ENCODE measurements at places on chromosomes 6 and 20.

DNA sequence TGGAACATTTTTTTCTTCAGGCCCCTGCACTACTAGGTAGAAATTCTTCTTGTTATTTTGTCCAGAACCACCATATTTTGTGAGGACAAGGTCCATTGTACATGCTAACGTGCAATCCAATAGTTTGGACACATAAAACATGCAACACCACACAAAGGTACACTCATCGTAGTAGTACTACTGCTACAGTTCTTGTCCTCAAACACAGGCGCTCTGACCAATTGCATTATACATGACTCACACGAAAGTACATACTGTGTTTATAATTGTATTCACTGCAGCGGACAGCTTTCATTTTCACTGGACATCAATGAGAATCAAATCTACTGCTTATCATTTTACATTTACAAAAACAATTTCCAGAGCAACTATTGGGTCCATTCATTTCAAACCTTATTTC lies 15.3 kb upstream of the SMLR1 start:
- no peak for DNase-seq

DNA sequence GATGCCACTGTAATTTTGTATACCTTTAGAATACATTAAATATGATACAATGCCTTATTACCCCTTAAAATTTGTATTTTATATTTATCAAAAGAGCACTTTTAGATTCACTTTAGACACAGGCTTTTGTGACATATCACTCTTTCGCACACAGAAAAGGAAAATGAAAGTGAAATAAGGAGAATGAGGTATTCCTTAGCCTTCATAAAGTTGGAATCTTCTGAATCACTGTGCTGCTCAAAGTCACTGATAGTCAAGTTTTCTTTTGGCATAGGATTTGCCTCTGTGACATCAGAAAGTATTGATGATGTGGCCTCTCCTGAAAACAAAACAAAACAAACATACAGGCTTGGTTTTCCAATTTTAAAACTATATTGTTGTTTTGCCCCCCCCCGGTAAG lies 1097.1 kb downstream of the KIF16B start:
- no peak for DNase-seq

DNA sequence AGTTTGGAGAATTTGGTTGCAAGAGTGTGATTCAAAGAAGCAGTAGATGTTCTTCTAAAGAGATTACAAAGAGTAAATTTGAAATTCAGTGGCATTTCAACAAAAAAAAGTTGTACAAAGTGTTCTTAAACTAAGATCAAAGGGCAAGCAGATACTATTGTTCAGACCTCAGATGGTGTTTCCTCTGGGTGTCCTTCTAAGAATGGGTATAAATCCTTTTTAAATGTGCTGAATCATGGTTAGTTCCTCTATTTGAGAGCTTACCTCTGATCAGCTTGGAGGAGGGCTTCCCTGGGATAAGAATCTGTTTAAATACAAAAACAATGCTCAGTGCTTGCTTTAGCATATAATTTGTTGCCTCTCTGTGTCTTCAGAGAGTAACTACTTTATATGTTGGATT lies 6.3 kb downstream of the BMP6 start:
- no peak for DNase-seq

GRCh38 chr6:5659467-5659866 lies 347.3 kb downstream of the NRN1 start:
- DNase-seq = no peak

DNA sequence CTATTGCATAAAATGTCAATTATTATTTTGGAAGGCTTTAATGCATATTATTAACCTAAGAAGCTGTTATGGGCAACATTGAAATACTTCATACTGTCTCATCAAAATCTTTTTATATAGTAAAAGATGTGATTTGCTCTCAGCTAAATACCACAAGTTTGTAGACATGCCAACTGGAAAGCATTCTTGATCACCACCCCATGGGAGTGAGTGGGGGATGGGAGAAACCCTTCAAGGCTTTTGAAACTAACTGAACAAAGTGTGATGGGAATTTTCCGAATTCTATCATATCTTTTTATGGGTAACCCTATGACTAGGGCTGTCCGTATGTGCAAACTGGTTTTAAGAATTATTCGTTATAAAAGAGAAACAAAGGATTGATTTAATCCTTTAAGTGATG lies 377.3 kb upstream of the JAG1 start:
- no peak for DNase-seq

GRCh38 chr6:14088600-14089192 lies 28.9 kb upstream of the CD83 start:
- no peak for DNase-seq

DNA sequence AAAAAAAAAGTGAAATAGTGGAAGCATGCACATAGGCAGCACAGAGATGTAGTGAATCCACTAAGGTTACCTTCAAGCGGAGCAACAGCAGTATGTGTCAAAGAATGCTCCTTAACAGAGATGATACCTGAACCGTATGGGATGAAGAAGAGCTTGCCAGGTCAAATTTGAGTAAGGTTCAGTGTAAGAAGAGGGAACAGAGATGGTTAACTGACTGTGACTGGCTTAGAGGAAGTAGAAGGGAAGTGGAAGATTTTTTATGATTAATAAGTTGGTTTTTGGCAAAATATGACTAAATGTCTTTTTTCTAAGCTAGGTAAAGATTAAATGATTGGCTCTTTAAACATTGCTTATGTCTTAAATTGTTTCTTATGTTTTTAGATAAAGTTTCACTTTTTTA lies 52.6 kb upstream of the C20orf144 start:
- DNase-seq = no peak

GRCh38 chr6:158121335-158121734 lies 46.7 kb downstream of the SERAC1 start:
- DNase-seq = no peak

DNA sequence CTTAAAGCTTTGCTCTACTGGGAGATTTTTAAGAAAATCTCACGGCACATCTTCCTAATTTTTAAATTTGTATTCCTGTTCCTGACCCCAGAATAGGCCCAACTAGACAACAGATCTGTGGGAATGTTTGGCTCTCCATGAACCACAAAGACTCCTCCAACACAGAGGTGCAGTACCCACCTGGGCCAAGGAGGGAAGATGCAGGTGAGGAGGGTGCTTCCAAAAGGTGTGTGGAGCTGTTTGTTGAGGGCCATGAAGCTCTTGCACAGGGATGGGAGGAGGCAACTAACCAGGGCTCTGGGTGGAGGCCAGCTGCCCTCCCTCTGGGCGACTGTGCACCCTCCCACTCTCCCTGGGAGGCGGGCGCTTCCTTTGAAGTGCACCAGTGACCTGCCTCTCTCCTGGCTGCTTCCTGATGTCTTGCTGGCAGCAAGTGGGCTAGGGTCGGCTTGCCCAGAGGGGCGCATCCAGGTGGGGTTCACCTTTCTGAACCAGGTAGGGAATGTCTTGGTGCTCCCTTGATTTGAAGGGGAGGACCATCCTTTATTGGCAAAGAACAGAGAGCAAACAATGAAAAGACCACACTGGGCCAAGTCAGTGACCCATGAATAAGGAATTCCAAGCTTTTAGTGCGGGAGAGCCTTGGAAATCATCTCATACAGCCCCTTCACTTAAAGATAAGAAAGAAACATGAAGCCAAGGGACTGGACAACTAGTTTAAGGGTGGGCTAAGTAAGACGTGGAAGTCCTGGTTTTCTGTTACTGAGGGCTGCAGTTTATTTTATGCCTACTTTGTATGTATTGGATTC lies 76.0 kb downstream of the ANKRD6 start:
- no peak for DNase-seq

GRCh38 chr20:19761326-19761725 lies 3.3 kb downstream of the RIN2 start:
- DNase-seq = no peak

GRCh38 chr20:58146746-58147140 lies 81.7 kb downstream of the ANKRD60 start:
- no peak for DNase-seq

GRCh38 chr20:25623225-25623735 lies 534 bp downstream of the NANP start:
- DNase-seq = no peak

DNA sequence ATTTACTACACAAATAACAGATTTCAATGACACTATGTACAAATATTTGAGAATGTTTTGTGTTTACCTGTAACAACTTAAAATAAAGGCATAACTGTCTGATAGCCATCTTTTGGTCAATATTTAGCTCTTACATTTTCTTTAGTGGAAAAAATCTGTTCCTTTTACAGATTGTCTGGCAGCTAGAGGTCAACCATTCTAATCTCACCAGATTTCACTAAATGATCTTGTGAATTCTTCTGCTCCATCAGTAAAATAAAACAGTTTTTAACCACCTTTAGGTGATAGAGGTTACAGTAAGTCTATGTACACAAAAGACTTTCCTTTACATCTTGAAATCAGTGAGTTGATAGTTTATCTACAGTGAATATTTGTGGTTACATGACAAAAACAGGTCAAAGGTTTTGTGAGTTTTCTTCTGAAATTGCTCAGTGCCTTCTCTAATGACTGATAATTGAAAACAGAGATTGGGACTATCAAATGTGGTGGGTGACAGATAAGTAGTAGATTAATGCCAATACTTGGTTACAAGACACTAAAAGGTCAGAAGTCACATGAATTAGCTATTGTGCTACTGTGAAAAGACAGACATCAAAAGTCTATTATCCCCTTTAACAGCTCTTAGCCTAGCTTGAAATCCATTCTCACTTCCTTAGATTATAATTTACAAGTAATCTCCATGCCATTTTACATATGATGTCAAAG lies 47.4 kb downstream of the BMP5 start:
- no peak for DNase-seq

DNA sequence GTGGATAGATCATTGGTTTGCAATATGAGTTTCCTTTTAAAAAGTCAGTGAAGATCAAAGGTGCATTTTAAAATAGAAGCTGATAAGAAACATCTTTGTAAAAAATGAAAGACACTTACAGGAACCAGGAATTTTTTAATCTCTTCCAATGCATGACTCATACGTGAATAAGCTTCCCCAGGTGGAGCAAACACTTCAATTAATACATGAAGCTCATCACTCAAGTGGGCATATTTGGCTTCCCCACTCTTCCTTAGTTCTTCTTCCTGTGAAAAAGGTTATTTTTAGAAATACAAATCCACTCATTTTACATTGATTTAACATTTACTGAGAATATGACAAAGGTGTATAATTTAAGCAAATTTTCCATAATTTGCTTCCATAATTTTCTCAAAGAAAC lies 308.1 kb downstream of the KHDRBS2 start:
- no peak for DNase-seq

DNA sequence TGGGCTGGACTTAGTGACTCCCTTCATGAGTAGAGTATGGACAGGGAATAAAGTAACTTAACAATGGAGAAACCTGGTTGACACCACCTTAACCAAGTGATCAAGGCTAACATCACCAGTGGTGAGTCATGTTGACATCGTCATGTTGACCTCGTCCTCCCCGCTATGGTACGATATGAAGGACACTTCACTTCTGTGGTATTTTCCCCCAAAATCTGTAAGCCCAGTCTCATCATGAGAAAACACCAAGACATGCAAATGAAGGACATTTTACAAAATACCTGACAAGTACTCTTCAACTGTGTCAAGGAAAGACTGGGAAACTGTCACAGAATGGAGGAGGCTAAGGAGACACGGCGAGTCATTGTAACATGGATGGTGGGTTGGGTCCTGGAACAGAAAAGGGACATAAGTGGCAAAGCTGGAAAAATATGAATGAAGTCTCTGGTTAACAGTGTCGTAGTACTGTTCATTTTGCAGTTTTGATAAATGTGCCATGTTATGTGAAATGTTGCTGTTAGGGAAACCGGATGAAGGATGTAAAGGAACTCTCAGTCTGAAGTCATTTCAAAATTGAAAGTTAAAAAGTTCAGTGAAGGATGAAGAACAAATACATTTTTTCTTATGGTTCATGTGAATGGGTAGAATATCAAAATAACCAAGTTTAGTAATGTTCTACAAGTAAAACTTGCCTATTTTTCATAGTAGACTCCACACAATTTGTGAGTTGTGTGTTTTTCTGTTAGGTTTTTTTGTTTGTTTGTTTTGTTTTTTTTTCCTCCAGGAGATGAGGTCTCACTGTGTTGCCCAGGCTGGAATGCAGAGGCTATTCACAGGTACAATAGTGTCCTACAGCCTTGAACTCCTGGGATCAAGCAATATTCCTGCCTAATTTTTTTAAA lies 247.5 kb downstream of the TMEM242 start:
- DNase-seq = no peak
